ENCODE measurements at places on chromosomes 12 and 14.

DNA sequence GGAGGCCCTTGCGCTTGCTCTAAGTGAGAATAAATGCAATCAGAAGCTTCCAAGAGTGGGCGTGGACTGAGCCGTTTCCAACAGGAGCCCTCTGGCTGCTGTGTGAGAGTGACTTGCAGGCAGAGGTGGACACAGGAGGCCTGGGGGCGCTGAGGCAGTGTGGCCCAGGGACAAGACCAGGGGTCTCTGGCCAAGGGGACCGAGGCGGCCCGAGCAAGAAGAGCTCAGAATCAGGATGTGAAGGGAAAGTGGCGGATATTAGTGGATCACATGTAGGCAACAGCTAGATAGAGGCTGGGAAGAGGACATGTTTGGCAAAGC, 8.6 kb downstream of the RIMBP2 start:
- no peak for DNase-seq
- H3K4me3 ChIP-seq = no peak overlapping the region
- H3K27ac ChIP-seq = no peak overlapping the region
- H3K27me3 ChIP-seq = peaks cover 21% of the 10 kb centered on the region
- H3K36me3 ChIP-seq = no peaks in the 10 kb centered on the region
- H3K4me1 ChIP-seq = peaks cover 18% of the 10 kb centered on the region

GRCh38 chr14:57352396-57353170, 37.8 kb upstream of the NAA30 start:
- H3K36me3 ChIP-seq = no peaks in the 10 kb centered on the region
- H3K4me1 ChIP-seq = no peaks in the 10 kb centered on the region
- H3K27ac ChIP-seq = no peak overlapping the region
- DNase-seq = no peak
- H3K27me3 ChIP-seq = no peaks in the 10 kb centered on the region

DNA sequence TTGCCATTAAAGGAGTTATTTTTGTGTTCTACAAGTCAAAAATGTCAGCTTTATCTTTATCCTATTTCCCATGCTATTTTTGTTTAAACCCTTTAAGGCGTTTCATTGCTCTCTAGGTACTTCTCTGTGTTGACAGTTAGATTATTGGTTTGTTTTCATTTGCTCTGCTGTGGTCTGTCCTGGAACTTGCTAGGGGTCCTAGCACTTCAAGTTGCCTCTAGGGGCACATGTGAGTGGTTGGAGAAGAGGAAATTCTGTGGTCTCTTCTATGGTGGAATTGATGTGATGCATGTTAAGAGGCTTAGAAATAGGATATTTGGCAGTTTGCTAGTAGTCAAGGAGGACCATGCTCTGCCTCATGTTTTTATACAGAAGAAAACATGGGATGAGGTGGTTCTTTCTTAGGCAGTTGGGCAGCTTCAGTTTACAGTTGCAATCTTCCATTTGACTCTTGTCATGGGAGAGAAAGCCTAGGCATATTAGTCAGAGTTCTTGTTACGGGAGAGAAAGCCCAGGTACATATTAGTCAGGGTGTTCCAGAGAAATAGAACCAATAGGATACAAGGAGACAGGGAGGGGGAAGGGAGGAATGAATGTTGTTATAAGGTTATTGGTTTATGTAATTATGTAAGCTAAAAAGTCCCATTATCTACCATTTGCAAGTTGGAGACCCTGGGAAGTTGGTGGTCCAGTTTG, 14.4 kb downstream of the TTLL5 start:
- H3K27me3 ChIP-seq = no peaks in the 10 kb centered on the region
- no peak overlapping the region for H3K27ac ChIP-seq
- no peak overlapping the region for H3K4me3 ChIP-seq
- no peak for DNase-seq

DNA sequence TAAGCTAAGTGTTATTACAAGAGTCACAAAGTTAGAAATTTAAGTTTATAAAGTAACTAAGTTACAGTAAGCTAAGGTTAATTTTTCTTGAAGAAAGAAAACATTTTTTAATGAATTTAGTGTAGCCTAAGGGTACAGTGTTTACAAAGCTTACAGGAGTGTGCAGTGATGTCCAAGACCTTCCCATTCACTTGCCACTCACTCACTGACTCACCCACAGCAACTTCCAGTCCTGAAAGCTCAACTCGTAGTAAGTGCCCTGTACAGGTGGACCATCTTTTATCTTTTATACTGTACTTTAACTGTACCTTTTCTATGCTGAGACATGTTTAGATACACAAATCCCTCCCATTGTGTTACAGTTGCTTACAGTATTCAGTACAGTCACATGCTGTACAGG, 60.9 kb upstream of the TMEM263 start:
- H3K4me1 ChIP-seq = peaks cover 41% of the 10 kb centered on the region
- no peaks in the 10 kb centered on the region for H3K36me3 ChIP-seq
- no peak overlapping the region for H3K27ac ChIP-seq
- DNase-seq = no peak
- H3K4me3 ChIP-seq = no peak overlapping the region
- no peaks in the 10 kb centered on the region for H3K27me3 ChIP-seq

DNA sequence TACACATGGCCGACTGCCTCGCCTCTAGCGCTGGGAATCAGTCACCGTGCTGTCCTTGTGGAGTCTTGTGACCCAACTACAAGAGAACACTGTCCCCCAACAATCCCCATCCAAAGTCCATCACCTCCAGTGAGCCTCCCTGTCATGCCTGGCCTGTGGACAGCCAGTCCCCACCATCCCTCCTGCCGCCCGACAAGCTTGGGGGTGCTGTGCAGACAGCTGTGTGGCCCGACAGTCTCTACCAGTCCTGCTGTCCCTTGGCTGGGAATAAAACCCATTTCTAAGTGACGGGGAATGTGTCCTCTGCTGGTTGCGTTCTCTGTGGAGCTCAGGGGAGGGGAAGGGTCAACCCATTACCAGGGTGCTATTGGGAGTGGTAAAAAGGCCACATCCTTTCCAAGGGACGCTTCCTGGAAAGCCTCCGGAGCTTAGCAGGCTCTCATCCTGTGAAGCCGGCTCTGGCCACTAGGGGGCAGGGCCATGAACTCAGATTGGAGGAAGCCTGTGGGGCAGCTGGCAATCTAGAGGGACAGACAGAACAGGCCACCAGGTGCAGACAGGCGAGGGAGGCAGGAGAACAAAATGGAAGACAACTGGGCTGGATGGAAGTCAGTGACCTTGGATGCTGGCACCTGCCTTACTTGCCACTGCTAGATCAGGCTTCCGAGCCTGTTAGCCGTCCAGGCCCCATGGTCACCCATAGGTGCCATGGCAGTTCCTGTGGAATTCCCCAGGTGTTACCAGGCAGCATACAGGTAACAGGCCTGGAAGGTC, 12.0 kb upstream of the BLTP3B start:
- H3K27ac ChIP-seq = peak overlapping the region; percentile 89
- H3K4me1 ChIP-seq = no peaks in the 10 kb centered on the region
- no peak overlapping the region for H3K4me3 ChIP-seq
- H3K36me3 ChIP-seq = no peaks in the 10 kb centered on the region

DNA sequence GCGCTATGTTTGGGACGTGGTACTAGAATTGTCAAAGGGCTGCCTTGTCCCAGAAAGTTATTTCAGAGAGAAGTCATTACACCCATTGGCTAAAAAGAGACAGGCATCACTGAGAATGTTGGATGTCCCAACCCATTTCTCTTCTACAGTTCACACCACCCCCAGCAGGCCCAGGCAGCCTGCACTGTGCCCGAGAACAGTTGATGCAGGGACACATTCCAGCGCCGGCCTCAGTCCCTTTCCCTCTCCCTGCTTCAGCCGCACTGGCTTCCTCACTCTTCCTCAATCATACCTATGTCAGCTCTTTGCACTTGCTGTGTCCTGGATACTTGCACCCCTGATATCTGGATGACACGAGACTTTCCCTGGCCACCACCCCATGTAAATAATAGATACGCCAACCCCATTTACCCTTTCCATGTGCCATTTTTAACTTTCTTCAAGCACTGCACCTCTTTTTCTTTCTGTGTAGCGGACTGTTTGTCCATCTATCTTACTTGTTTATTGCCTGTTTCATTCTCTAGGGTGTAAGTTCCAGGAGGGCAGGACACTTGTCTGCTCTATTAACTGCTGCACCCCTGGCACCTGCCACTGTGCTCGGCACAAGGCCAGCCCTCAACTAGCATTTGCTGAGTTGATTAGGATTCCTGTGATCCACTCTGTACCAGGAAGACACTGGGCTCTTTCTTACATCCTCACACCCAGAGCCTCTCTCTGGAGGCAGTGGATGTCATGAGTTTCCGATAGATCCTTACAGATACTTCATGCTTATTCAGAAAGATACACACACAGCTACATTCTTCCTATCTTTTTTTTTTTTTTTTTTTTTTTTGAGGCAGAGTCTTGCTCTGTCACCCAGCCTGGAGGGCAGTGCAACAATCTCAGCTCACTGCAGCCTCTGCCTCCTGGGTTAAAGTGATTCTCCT, 76.6 kb upstream of the CEP83 start:
- no peak overlapping the region for H3K27ac ChIP-seq
- peaks cover 6% of the 10 kb centered on the region for H3K27me3 ChIP-seq
- no peak overlapping the region for H3K4me3 ChIP-seq
- H3K36me3 ChIP-seq = no peaks in the 10 kb centered on the region

- H3K4me1 ChIP-seq = no peaks in the 10 kb centered on the region
- no peak overlapping the region for H3K27ac ChIP-seq
- H3K36me3 ChIP-seq = peaks cover 6% of the 10 kb centered on the region
- no peak for DNase-seq
- no peak overlapping the region for H3K4me3 ChIP-seq
- peaks cover 16% of the 10 kb centered on the region for H3K27me3 ChIP-seq
These were observed 53.8 kb downstream of the SDR9C7 start for GRCh38 chr12:56880125-56880992.

GRCh38 chr14:58397156-58397555, 1.4 kb downstream of the TOMM20L start:
- H3K4me1 ChIP-seq = peaks cover 22% of the 10 kb centered on the region
- DNase-seq = no peak
- H3K36me3 ChIP-seq = peaks cover 7% of the 10 kb centered on the region
- H3K27ac ChIP-seq = no peak overlapping the region
